H1 (cell line): ENCODE measurements at places on chromosomes 3 and 15. TPM values are rescaled to one million over a fixed set of nuclear protein-coding genes. Genes with fewer than 3 reads are reported as not detected.

The TMC3 gene
- total RNA-seq = not detected in 2 replicates

GRCh38 chr3:14206548-14207177 lies 28.0 kb downstream of the LSM3 start:
- H3K27me3 ChIP-seq = no peaks in the 10 kb centered on the region
- H3K36me3 ChIP-seq = no peaks in the 10 kb centered on the region
- no peak for DNase-seq
- no peak overlapping the region for H3K4me3 ChIP-seq
- no peaks in the 10 kb centered on the region for H3K4me1 ChIP-seq

DNA sequence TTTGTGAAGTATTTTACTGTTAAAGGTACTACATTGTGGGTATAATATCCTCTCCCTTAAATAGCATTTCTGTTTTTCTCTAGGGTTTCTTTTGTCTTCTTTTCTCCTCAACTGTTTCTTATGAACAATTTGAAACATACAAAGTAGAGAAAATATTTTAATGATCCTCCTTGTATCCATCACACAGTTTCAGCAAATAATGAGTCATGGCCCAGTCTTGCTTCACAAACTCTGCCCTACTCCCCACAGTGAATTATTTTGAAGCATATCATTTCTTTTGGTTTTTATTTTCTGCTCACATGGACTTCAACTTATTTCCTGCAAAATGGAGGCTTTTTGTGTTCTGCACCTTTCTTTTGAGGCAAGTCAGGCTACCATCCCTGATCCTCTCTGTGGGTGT lies 6.1 kb upstream of the SCAANT1 start:
- no peaks in the 10 kb centered on the region for H3K4me1 ChIP-seq
- no peak overlapping the region for H3K27ac ChIP-seq
- no peak overlapping the region for H3K4me3 ChIP-seq
- H3K27me3 ChIP-seq = no peaks in the 10 kb centered on the region
- H3K36me3 ChIP-seq = no peaks in the 10 kb centered on the region
- DNase-seq = no peak

DNA sequence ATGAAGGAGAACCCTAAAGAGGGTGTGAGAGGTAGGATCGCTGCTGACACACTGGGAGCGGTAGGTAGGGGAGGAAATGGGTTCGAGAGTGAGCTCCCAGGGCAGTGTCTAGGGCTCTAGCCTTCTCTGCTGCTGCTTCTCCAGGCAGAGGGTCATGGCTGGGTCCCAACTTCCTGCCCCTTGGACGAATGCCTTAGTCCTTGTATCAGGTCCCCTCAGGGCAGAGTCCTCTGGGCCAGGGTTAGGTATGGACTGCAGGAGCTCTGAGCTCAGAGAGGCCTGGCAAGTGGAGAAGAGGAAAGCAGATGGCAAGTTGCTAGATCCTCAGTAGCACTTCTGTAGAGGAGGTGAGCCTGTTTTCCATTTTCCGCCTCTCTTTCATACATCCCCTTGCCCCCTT lies 2.9 kb downstream of the CORO2B start:
- peaks cover 3% of the 10 kb centered on the region for H3K4me1 ChIP-seq
- H3K27me3 ChIP-seq = no peaks in the 10 kb centered on the region
- DNase-seq = no peak
- no peak overlapping the region for H3K27ac ChIP-seq
- H3K36me3 ChIP-seq = no peaks in the 10 kb centered on the region

DNA sequence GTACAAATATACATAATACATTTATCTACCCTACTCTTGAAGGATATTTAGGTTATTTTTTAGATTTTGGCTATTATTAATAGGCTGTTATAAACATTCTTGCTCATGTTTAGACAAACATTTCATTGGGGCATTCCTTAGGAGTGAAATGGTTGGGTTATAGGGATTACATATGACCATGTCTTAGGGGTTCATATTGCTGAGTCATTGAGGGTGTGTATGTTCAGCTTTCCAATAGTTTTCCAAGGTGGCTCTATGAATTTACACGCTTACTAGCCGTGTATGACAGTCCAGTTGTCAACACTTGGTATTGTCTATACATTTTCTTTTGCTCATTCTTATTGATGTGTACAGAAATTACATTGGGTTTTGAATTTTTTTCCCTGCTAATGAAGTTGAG lies 125.8 kb downstream of the OXSM start:
- no peak for DNase-seq
- no peaks in the 10 kb centered on the region for H3K27me3 ChIP-seq
- no peaks in the 10 kb centered on the region for H3K36me3 ChIP-seq
- no peak overlapping the region for H3K27ac ChIP-seq
- no peaks in the 10 kb centered on the region for H3K4me1 ChIP-seq

DNA sequence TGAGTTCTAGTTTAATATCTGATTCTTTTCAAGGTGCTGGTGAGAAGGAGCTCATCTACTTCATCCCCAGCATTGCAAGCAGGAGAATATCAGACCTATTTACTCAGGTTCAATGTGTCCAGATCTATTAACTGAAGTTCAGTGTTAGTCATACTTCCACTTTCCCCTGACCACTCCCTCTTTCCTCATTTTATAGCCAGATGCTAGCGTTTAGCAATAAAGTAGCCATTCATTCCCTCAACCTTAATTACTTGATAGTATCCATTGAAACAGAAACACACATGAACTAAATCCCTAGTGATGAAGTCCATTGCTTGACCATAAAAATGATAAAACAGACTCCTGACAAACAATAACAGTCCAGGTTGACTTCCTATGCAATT lies 60.0 kb downstream of the RPL22L1 start:
- H3K27me3 ChIP-seq = no peaks in the 10 kb centered on the region
- H3K4me1 ChIP-seq = peaks cover 15% of the 10 kb centered on the region
- DNase-seq = no peak

The CCR2 gene
- not detected in 2 replicates for total RNA-seq

DNA sequence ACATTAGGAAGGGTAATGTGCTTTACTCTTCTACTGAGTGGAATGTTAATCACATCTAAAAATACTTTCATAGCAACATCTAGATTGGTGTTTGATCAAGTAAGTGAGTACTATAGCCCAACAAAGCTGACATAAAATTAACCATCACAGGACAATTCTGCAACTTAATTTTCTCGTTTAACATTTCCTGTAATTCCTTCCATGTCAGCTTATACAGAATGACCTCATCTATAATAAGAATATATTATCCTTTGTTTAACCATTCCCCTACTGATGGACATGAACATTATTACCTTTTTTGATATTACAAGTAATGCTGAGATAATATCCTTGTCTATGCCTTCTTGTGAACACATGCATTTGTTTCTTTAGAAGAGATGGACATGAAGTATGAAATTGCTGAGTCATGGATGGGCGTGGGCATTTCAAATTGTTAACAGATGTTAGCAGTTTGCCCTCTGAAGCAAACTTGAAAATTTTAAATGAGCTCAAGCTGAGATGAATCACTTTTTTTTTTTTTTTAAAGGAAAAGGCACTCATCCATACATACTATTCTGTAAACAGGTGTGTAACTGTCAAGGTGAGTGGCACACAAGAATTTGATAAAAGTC lies 85.1 kb downstream of the OXNAD1 start:
- no peak overlapping the region for H3K27ac ChIP-seq
- peaks cover 8% of the 10 kb centered on the region for H3K36me3 ChIP-seq
- H3K4me3 ChIP-seq = no peak overlapping the region
- H3K4me1 ChIP-seq = peaks cover 6% of the 10 kb centered on the region

The EOMES gene
- total RNA-seq = 0.47 and 0.50 TPM in 2 replicates

DNA sequence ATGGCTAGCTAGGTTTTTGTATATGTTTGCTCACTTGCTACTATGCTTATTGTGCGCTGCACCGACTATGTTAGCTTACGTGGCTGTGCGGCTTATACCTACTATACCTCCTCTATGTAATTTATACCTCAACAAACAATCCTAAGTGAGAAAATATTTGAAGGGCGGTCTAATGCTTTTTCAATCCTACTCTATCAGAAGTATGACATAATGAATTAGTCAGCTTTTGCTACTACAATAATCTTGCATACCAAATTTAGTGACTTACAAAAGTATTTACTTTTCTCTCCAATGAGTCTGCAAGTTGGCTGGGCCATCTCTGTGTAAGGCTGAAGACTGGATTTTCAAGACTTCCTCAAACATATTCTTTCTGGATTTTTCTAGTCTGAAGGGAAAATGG lies 391.2 kb upstream of the NECTIN3 start:
- H3K27ac ChIP-seq = no peak overlapping the region
- H3K4me1 ChIP-seq = peaks cover 2% of the 10 kb centered on the region; the same call in 1 of the 2 replicates
- H3K27me3 ChIP-seq = no peaks in the 10 kb centered on the region
- no peak for DNase-seq

GRCh38 chr15:95359966-95360365 lies 970.5 kb upstream of the NR2F2 start:
- no peaks in the 10 kb centered on the region for H3K4me1 ChIP-seq
- no peak for DNase-seq
- no peak overlapping the region for H3K27ac ChIP-seq
- no peaks in the 10 kb centered on the region for H3K27me3 ChIP-seq

GRCh38 chr3:179133575-179133974 lies 14.6 kb upstream of the PIK3CA start:
- no peak overlapping the region for H3K27ac ChIP-seq
- no peaks in the 10 kb centered on the region for H3K4me1 ChIP-seq
- H3K27me3 ChIP-seq = no peaks in the 10 kb centered on the region
- H3K36me3 ChIP-seq = no peaks in the 10 kb centered on the region
- no peak for DNase-seq
- no peak overlapping the region for H3K4me3 ChIP-seq

GRCh38 chr15:79083154-79083553 lies 7.4 kb downstream of the RASGRF1 start:
- no peaks in the 10 kb centered on the region for H3K36me3 ChIP-seq
- no peaks in the 10 kb centered on the region for H3K4me1 ChIP-seq
- peaks cover 29% of the 10 kb centered on the region for H3K27me3 ChIP-seq
- no peak overlapping the region for H3K27ac ChIP-seq

The CLSTN2 gene
- 0.31 and 0.52 TPM in 2 replicates for total RNA-seq

The FOXL2NB gene
- total RNA-seq = 7.3 and 7.9 TPM in 2 replicates
